ENCODE measurements at places on chromosomes 5 and 9.

DNA sequence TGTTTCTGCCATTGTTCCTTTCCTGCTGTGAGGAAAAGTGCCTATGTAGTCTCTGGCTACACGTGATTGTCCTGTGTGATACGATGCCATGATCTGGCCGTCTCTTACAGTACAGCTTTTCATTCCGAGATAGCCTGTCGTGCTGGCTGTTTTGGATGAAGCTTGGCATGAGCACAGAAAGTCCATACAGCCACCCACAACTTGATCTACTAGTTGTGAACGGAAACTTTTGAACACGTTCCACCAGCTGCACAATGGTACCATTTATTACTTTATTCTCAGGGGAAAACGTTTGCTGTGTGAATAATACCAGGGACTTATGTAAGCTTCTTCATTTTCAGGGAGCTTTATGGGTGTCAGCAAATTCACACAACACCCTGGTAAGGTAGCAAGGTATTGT is 217.6 kb upstream of the ANKRD55 start:
- no peak for DNase-seq

DNA sequence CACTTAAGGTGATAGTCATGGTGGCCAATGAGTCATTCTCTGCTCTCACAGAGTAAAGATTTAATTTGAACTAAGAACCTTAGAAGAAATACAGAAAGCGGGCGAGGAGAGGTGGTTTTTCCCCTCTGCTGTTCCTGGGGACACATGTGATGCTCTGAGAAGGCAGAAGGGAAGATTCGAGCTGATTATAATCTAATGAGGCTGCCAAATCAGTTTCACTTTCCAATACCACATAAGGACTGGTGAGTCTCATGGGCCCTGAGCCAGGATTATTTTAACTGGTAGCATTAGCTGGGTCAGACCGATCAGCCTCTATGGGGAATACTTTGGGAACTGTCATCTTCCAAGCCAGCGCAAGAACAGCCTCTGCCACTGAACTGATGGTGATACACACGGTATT is 116.5 kb downstream of the SLC1A3 start:
- DNase-seq: no peak

- DNase-seq: no peak
Measured at GRCh38 chr9:33820231-33820745, 3.3 kb downstream of the UBE2R2 start.

- no peak for DNase-seq
Measured at GRCh38 chr5:39759701-39760100, 334.9 kb upstream of the DAB2 start.

DNA sequence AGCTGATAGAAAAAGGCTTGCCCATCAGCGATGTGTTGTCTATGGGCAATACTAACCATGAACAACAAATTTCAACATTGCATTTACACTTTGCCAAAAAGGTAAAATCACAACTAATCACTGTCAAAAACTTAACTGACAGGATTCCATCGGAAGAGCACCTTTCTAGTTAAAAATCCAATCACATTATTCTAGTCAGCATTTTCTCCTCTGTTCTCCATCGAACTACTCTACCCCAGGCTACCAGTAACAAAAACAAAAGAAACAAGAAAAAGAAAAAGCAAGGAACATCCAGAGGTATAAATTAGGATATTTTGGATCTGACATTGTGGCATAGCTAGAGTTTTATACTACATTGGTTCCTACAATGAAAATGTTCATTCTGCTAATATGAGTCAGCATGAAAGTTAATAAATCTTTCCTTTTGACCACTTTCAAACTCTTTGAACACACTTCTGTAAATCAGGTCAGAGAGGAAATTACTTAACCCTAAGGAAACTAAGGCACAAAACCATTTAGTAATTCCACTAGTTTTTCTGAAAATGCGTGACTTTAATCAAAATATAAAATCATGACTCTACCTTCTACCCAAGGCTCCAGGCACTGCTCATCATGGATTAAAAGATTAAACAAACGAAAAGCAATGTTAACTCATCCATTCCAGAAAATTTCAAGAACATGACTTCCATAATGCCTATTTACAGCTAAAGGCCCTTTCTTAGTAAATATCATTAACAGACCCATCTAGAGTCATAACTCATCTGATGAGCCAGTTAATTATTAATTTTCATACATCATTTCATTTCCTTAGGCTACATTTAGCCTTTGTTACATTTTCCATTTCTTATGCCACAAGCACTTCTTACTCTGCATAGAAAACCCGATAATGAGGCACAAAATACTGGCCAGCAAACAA is 10.2 kb downstream of the GLIS3 start:
- no peak for DNase-seq
